ENCODE measurements at places on chromosomes 3 and 15.

GRCh38 chr3:77599948-77600347 lies 560.0 kb downstream of the ROBO2 start:
- DNase-seq: no peak

DNA sequence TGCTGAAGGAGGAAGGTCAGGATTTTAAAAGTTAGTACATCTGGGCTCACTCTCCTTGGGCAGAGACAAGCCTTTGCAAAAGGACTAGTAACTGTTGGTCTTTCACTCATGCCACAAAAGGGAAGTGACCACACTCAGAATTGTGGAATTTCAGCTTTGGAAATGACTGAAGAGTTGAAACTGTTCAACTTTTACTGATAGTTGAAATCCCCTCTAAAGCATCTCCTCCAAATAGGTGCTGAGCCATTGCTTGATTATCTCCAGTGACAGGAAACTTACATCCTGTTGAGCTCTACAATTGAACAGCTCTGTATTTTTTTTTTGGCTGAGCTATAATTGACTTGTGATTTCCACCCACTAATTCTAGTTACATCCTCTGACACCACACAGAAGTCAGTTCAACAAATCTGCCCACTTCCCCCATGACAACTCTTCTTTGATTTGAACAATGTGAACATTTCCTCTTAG lies 254.8 kb upstream of the TPRG1 start:
- DNase-seq: no peak

GRCh38 chr3:42855547-42856380 lies 19.9 kb downstream of the CYP8B1 start:
- DNase-seq: no peak

DNA sequence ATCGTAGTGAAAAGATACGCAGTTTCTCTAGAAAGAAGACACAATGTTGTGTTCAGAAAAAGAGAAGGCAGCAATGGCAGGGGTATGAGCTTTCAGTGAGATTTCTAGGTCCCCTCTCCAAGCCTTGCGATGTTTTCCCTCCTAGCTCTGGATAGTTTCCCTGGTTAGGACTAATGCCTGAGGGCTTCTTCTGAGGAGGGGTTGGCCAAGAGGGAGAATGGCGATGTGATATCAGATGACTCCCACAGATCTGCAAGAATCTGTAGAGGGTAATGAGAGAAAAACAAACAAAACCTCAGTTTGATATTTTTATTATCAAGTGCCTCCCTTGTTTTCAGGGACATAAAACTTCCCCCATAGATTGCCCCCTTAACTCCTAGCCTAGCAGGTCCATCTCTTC lies 4.1 kb upstream of the CLDN1 start:
- DNase-seq: peak; percentile 15

DNA sequence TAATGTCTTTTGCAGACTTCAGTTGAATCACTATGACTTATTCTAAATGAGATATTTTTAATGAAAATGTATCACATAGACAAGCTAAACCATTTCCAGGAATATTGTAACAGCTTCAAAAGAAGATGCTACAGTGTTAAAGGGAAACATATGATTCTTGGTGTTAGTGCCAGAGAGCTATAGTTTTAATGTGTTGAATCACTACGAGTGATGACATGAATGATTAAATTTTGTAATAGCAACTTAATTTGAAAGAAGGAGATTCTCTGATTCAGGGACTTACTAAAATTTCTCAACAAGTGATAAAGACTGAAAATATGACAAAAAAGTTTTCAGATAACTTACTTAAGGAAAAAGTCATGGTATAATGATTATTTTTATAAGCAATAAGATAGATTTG lies 267.3 kb upstream of the SLITRK3 start:
- DNase-seq: no peak

GRCh38 chr3:3998140-3998922 lies 199.1 kb downstream of the LRRN1 start:
- peak; percentile 71 for DNase-seq

DNA sequence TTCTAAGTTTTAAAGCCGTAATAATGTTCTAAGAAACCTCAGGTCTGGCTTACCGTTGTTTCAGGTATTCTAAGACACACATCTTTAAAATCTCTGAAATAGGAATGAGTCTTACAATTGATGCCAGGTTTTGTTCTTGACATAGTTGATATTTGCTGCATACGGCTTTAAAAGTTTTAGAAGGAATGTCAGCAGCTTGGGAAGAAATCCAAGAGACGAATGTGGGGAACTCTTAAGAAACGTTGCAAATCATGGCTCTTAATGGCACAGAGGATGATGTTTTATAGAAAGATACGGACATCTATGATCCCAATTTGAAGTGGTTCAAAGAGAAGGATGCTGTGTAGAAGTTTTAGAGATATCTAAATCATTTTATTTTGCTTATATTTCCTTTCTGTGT lies 11.5 kb downstream of the NUDT16 start:
- no peak for DNase-seq

DNA sequence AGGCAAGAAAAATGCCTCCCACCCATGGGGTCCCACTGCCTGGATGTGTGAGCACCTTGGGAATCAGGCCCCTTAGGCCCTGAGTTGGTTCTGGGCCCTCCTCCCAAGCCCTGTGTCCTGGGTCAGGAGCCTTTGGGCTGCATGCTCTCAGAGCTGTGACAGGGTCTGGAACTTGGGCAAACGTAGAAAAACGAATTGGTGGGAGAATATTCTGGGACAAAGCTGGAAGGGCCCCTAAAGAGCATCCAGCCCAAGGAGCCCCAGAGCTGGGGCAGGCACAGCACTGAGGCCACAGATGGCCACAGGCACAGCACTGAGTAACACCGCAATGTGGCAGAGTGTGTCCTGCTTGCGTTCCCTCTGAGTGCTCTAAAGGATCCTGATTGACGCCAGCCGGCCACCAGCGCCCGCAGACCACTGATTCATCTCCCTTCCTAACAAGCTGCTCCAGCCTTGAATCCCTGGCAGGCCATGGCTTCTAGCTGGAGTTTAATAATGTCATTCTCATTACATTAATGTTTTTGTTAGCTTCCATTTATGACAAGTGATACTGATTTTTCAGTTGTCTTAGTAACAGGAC lies 18.6 kb upstream of the SEC13 start:
- DNase-seq: no peak

GRCh38 chr3:24286405-24286804 lies 208.2 kb downstream of the THRB start:
- no peak for DNase-seq

GRCh38 chr15:99430881-99431401 lies 134.8 kb upstream of the MEF2A start:
- DNase-seq: no peak

GRCh38 chr15:40894681-40895448 lies 615 bp downstream of the VPS18 start:
- DNase-seq: peak; percentile 88

DNA sequence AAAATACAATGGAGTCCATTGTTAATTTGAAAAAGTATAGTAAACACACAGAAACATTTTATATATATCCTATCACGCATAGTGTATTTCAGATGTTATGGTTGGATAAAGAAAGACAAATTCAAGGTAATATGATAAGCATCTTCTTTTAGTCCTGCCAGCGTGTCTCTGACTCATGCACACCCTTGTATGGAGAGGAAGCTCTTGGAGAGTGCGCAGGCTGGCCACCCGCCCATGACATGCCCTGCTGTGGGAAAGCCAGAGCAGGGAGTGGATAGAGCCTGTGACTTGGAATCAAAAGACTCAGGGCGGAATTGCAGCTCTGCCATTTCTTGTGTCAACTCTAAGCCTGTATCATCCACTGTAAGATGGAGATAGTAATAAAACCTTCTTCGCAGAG lies 23.0 kb upstream of the COPG1 start:
- no peak for DNase-seq

DNA sequence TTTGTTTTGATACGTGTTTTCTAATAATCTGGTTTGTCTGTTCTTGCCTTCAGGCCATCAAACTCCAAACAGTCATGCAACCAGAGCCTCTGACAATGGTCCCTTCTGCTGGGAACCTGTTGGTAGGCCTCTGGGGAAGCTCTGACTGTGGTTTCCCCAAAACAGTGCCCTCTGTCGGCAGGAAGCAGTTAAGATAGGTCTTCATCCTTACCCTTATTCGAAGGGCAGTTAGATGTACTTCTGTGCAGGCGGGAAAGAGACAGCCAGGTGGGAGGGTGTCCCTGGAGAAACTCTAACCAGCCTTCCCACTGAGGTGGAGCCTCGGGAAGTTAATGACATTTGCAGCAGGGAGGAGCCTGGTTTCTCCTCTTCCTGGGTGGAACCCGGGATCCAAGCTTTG lies 81.6 kb upstream of the CHMP2B start:
- peak; percentile 70 for DNase-seq

DNA sequence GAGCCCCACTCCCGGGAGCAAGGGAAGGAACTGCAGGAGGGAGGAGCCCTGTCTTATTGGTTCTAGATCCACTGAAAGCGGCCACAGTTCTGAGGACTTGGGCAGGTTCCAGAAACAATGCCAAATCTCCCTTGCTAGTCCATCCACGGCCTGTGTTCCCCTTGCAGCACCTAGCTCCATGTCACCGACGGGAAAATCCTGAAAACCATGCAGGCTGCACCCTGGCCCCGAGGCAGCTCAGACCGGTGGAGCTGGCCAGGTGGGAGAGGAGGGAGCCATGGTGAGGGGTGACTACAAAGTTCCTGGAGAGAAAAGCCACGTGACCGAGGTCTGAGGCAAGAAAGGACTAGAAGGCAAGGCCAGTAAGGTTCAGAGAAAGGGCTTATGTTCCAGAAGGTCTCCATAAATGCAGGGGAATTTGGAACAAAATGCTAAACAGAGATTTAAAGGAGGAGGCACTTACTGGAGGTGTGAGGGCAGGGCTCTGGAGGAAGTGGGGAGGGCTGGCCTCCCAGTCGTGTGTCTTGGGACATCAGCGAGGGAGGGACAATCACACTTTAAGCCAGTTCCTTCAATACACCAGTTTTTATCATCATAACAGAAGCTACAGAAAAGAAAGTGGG lies 5.4 kb downstream of the MGLL start:
- DNase-seq: peak; percentile 43

DNA sequence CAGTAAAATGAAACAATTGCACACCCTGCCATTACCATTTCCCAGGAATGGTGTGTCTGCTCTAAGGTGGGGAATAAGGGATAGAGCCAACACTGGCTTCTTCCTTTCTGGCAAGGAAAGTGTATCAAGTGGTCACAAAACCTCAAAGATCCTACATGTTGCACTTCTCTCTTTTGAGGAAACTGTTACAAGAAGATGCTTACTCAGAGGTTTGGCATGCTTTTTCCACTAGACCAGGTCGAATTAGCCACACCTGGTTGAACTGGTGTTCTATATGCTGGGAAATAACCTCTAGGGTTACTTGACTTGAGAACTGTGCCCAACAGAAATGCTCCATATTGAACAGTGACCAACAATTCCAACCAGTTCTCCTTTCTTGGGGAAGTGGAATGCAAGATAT lies 102.9 kb downstream of the LRRN1 start:
- DNase-seq: no peak

GRCh38 chr15:76674883-76675282 lies 230.3 kb downstream of the SCAPER start:
- no peak for DNase-seq

Data from ELF-1 (cell line).